ENCODE measurements at places on chromosomes 6 and 20.
A peak's percentile ranks its signal among the peaks of the same experiment; 100 is the strongest.

- no peak for DNase-seq
Measured at GRCh38 chr6:71220466-71220865, 68.1 kb upstream of the OGFRL1 start.

- no peak for DNase-seq
Measured at GRCh38 chr6:152225241-152225934, 411.8 kb downstream of the SYNE1 start.

DNA sequence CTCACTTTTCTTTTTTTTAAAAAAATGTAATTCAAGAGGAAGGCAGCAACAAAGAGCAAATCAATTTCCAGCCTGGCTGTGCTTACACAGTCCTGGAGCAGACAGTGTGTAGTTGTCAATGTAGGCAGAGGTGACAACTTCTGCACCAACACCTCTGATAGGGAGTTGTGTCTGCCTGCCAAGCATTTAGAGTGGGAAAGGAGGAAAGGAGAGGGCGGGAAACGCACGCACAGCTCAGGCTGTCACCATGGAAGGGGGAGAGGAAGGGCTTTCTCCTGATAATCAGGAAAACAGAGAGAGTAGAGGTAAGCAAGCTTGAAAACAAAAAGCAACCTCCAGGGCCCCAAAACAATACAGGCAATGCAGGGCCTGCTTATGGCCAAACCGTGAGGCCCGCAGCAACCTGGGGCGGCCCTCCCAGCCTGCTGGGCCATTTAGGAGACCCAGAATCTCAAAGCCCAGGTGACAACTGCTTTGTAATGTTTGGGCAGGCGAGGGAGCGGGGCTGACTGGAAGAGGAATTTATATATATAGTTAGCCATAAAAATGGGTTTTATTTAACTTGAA is 41.5 kb upstream of the GFOD1 start:
- DNase-seq: no peak

- peak; percentile 7 for DNase-seq
Measured at GRCh38 chr20:12966468-12967085, 42.2 kb upstream of the SPTLC3 start.

DNA sequence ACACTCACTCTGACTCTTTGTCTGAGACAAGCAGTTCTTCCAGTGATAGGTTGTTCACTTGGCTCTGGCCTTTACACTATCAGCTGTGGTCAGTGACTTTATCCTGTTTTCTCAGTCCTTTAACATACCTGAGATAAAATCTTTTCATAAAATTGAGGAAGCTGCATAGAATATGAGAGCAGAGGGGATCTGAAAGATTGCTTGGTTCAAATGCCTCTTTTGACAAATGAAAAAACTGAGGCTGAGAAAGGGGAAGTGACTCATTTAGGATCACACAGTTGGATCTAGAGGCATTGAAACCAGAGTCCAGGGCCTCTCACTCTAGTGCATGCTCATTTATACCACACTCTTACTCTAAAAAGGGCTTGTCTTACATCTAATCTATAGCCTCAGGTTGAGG is 277.0 kb upstream of the TBX18 start:
- no peak for DNase-seq

GRCh38 chr6:5728351-5729079 is 278.2 kb downstream of the NRN1 start:
- no peak for DNase-seq

DNA sequence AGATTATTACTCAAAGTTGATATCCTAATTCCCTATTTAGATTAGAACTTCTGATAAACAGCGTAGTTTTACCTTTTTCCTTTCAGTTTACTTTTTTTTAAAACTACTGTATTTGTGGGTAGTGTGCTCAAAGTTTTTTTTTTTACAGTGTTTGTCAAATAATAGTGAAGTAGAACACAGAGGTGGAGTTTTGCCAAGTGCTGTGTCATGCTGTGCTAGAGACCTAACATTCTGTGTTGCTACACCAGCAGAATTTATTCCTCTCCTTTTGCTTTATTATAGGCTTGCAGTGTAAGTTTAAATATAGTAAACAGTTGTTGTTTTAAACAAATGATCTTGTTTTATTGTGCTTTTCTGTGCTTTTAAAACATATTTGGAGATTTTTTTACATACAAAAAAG is 125.4 kb downstream of the HIVEP1 start:
- DNase-seq: peak; percentile 63

DNA sequence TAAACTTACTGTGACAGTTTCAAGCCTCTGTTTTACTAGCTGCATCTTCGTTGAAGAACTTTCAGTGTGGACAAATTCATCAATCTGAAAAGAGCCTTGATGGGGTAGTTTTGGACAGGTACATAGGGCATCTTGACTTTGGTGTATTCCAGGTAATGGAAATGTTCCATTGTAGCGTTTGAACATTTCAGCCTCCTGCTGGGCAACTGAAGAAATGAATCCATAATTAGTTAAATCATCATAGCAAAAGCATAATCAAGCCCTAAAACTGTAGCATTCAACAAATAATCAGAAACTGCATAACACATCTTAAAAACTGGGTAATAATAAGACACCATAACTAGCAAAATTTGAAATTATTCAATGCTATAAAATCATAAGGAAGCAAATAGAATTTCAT is 86.2 kb downstream of the AHI1 start:
- DNase-seq: no peak

DNA sequence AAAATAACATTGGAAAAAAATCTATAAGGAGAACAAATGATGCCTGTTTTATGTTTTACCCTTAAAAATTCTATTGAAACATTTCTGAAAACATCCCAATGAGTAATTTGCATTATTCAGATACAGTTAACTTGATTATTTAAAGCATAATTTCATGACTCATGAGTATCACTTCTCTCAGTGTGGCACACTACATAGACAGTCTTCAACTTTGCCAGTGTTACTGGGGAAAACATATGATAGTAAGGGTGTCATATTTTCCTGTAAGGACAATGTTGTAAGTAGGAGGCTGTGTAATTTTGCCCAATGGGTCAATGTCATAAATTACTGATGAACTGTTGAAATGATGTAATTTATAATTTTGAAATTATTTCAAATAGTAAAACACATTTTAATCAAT is 125.5 kb downstream of the PHACTR1 start:
- DNase-seq: no peak

DNA sequence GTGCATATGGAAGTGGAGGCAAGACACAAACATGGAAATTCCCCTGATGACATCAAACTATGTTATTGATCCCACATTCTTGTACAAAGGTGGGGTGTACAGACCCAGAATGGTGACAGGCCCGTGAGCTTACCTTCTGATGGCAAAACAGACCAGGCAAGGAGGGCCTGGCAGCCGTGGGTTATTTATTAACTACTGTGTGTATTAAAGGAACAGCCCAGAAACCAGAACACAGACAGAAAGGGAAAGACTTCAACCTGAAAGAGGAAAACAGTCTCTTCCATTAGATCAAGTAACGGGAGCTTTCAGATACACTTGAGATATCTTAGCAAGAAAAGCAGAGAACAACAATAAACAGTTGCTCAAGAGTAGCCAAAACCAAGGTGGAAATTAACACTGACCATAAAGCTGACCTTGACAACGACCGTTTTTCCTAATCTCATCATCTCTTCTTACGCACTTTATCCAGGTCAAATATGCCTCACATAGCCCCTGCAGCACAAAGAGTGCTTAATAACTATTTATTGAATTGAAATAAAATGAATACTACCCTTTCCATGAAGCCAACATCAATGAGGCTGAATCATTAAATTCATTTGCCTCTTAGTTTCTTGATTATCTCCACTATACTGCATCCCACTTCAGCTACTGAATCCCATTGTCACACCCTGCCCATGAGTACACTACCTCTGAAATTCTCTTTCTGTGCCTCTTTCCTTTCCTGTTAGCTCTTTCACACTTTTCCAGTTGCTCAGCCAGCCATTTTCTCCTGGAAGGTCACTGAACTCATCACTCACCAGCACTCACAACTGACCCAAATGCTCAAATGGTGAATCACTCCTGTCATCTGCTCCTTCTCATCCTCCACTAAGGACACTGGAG is 67.4 kb downstream of the MOXD1 start:
- peak; percentile 85 for DNase-seq

GRCh38 chr6:19994909-19995308 is 157.7 kb downstream of the ID4 start:
- no peak for DNase-seq

GRCh38 chr20:24798930-24799705 is 150.0 kb upstream of the CST7 start:
- DNase-seq: no peak

DNA sequence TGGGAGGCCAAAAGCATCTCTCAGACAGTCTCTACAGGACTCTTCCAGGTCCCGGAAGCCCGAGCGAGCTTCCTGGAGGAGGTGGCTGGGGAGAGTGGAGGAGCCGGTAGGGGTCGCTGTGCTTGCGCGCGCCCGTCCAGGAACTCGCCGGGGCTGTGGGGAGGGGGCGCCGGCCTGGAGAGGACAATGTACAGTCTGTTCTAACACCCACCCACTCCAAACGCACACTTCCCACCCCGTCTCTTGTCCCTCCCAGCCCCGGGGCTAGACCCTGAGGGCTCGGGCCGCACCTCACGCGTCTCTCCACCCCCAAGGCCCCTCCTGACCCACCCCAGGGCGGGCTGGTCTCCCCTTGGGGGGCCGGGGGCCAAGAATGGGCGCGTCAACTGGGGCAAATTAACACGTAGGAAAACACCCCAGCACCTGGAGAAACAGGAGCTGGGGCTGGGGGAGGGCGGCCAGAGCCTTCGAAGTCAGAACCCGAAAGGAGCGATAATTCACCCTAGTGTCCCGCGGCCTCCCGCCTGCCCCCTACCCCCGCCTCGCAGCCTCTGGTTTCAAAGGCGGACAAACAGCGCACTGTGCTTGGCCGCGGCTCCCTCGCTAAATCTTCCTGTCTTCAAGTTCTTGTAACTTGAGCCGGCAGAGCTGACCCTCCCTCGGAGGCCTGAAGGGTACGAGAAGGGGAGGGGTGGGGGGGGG is 103.2 kb upstream of the FOXP4 start:
- DNase-seq: no peak

DNA sequence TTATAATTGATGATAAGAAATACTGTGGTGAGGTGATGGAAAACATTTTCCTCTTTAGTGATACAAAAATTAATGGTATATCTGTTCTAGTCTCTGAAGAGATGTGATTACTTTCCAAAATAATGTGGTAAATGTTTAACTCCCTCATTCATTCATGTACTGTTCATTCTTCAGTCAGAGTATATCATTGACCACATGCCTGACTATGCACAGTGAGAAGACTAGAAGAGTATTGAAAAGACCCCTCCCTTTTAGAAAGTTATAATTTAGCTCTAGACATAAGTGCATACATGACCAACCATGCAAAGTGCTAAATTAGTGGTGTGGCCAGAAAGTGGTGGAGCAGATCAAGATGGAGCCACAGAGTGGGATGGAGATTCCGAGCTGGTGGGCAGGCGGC is 133.0 kb downstream of the CLIC5 start:
- no peak for DNase-seq

GRCh38 chr6:38450717-38451116 is 189.0 kb downstream of the BTBD9 start:
- no peak for DNase-seq
